ENCODE measurements at places on chromosomes 1 and 21.

GRCh38 chr1:217528271-217528670, 102.6 kb downstream of the GPATCH2 start:
- no peak for DNase-seq

GRCh38 chr1:5513179-5513578, 479.0 kb downstream of the NPHP4 start:
- no peak for DNase-seq

DNA sequence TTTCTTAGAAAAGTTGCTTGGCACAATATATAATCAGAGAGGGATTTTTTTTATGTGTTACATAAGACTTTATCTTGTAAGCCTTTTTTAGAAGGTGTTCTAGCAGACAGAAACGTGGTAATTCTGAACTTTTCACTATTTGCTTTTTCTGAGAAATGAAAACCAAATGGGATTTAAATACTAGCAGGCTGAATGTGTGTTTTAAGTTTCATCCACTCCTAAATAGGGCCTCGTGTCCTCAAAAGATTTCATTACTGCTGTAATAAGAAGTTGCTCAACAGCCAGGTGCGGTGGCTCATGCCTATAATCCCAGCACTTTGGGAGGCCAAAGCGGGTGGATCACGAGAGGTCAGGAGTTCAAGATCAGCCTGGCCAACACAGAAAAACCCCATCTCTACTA, 44.7 kb upstream of the FMO2 start:
- no peak for DNase-seq

DNA sequence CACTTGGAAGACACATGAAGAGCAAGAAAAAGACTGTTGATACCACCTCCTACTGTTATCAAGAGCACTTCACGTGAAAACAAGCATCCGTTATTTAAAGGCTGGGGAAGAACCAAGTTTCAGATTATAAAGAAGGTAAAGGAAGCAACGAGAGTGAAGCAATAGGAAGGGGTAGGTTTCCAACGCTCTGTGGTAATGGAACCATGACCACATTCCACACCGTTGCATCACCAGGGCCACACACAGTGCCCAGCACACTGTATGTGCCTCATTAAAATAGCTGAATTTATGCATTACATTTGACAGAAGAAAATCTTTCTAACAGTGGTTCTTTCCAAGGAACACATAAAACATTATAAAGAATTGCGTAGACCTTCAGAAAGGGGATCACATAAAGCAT, 435.8 kb downstream of the MRPL39 start:
- no peak for DNase-seq

- DNase-seq: no peak
These were observed 869.9 kb downstream of the MRPL39 start for GRCh38 chr21:24737296-24737850.

- no peak for DNase-seq
These were observed 62.3 kb downstream of the COL18A1 start for GRCh38 chr21:45467221-45467779.

GRCh38 chr1:7692005-7692404, 79.1 kb upstream of the VAMP3 start:
- no peak for DNase-seq

DNA sequence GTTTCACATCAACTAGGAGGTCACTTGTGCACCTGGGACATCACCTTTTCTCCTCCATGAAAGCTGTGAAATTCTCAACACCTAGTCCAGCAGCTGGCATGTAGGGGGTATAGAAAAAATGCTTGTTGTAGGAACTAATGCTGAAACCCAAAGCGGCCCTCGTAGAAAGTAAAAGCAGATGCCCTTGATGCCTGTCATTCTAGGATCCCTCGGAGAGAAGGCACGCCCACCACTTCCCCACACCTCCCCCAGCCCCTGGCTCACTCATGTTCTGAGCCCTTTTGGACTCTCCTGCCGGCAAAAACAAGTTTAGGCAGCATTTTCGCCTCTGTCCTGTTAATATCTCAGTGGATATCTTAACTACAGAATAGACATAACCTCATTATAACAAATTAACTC, 36.5 kb downstream of the RIPK4 start:
- no peak for DNase-seq

GRCh38 chr1:95640746-95641145, 406.7 kb downstream of the RWDD3 start:
- DNase-seq: no peak

DNA sequence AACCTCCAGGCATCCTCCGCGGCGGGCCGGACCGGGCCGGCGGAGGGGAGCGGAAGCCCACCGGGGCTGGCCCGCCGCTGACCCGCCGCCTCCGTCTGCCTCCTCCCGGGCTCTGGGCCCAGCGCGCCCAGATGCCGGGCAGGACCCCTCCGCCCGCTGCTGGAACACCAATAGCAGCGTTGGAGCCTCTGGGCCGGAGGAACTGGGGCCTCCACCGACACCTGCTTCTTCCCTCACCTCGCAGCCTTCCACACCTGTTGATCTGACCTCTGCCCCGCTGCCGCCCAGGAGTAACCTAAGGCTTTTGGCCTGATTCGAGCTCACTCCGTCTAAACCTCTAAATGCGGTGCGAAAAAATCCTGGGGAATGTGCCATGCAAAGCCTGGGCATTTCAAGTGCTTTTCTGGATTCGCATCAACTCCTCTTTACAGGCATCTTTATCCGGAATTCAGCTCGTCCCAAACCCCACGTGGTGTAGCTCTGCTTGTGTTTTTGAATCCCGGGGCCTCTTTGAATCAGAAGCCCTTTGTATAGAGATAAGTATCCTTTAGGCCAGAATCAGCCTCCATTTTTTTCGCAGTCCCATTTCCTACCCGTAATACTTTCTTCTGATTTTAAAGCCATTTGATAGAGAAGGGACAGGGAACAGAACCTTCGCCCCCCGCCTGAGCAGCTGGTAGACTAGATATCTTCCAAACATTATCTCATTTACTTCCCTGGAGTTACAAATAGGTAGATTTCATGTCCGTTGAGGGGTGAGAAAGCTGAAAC, 680 bp upstream of the CNN3 start:
- no peak for DNase-seq

DNA sequence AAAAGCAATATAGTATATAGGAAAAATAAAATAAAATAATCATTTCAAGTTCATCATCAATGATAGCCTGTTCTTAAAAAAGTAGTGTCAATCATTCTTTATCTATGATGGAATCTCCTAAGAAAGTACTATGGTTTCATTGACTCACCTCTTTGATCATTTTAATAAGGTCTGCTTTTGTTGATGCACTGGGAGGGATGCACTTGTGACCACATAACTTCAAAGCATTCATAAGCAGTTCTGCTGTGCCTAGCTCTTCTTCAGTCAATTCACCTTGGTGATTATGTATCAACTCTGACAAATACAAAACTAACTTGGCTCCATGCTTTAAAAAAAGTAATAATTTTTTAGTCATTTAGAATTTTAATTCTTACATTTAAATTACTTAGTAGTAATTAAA, 84.8 kb upstream of the GNG4 start:
- DNase-seq: no peak

DNA sequence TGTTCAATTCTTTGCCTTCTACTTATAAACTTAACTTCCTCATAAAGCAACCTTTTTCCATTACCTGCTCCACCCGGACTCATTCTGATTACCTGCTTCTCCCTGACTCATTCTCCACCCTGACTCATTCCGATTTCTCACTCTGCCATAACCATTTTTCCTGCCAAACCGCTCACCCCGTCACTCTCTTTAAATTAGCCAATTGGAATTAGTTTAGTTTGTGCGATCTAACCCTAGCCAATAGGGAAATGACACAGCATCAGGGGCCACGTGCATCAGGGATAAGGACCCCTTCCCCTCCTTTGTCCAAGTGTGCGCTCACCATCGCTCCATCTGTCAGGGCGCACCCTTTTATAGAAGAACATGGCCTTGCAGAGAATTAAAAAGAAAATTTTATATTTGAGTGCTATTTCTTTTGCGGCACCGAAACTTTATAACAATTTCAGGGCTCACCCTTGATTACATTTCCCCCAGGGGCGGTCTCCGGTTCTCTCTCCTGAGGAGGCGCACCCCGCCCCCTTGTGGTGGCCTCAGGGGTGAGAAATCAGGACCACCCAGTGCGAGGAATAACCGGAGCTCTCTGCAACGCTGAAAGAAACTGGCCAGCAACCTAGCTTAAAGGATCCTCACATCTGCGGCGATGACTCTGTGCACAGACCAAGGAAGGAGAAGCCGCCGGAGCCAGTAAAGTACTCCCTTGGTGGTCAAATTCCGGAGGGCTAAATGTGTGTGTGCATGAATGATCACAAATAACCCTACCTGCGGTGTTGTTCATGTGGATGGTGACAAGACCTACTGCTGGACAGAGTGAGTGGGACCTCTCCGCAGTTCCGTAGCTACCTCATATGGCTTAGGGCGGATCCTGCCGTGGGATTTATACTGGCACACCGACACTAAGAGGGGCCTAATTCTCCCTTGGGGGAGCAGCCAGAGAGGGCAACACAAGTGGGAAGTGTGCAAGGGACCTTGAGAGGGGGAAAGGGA, 30.3 kb upstream of the CBR3 start:
- peak; percentile 49 for DNase-seq

- DNase-seq: no peak
These were observed 31.3 kb upstream of the ANGPTL7 start for GRCh38 chr1:11157867-11158266.

DNA sequence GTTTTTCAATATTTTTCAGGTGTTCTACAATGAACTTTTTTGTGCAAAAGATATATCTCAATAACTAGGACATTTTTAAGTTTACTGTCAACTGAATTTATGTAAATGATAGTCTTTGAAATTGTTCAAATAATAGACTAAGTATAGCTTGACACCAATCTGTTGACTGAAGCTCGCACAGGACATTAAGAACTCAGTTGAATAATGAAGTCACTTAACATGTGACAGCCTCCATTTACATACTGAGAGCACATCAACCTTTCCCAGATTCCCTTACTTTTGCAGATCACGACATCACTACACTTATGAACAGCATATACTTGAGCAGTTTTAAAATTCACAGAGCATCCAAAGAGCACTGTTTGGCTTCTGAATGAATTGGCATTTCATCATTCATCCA, 268.2 kb downstream of the LRRC7 start:
- DNase-seq: no peak

DNA sequence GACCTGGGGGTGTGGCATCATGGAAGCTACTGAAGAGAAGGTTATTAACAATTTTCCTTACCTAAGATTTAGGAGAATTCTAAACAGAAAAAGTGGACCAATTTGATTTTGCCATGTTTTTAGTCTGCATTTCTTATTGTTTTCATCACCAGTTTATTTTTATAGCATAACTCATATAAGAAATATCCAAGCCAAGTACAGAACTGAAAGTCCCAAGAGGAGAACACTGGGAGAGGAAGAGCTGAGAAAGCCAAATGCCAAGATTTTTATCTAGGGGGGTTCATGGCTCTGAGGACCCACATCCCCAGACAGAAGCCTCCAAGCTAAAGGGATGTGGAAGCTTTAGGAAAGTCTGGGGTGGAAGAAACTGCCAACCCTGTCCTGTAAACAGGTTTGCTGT, 109.4 kb upstream of the DUSP10 start:
- DNase-seq: no peak

DNA sequence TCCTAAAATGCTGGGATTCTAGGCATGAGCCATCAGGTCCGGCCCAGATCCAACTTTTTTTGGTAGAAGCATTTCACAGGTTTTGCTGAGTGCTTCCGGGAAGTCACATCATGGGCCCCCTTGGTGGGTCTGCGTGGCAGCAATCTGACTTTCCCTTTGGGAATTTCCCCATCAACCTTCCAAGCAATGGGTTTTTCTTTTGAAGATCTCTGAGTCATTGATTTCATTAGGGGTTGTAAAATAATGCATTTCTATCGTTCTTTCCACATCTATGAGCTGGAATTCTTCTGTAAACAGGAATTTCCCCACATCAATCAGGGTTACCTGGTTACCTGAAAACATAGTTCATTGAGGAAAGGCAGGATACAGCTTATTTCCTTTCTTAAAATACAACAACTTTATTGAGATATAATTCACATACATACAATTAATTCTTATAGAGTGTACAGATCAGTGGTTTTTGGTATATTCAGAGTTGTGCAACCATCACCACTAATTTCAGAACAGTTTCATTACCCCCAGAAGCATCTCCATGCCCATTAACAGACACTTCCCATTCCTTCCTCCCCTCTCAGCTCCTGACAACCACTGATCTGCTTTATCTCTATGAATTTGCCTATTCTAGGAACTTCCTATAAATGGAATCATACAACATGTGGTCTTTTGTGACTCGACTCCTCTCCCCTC, 9.9 kb upstream of the ZBTB17 start:
- no peak for DNase-seq

- no peak for DNase-seq
These were observed 4.7 kb downstream of the PRDM16 start for GRCh38 chr1:3073489-3074296.
